A549 treated with DMSO at 1 μM for 4 hours (cell line): ENCODE measurements at places on chromosomes 12 and 14. TPM values are rescaled to one million over a fixed set of nuclear protein-coding genes. Genes with fewer than 3 reads are reported as not detected.

The INHBC gene
- not detected in 5 replicates for total RNA-seq

The TAS2R31 gene
- 0.09 to 0.22 TPM (median 0.16 TPM) in 4 of 5 replicates, not detected in the other for total RNA-seq

The ARHGDIB gene
- total RNA-seq, result 0.89 to 1.5 TPM (median 1.0 TPM) in 5 replicates

The MMP17 gene
- 10.6 to 15.8 TPM (median 12.6 TPM) in 5 replicates for total RNA-seq

The TXNDC16 gene
- total RNA-seq, result 0.82 to 1.9 TPM (median 1.2 TPM) in 5 replicates

The KRT4 gene
- total RNA-seq, result 2.7 to 4.0 TPM (median 3.3 TPM) in 5 replicates

The COA8 gene
- 45.5 to 54.4 TPM (median 50.7 TPM) in 5 replicates for total RNA-seq

The SLC17A8 gene
- total RNA-seq, result 0.05 TPM in 1 of 5 replicates, not detected in the others

The RSRC2 gene
- total RNA-seq, result 49.5 to 68.5 TPM (median 59.8 TPM) in 5 replicates

The MGP gene
- 0.15 TPM in 1 of 5 replicates, not detected in the others for total RNA-seq

The TMPRSS12 gene
- not detected in 5 replicates for total RNA-seq

The ACRBP gene
- 0.21 to 0.34 TPM (median 0.23 TPM) in 3 of 5 replicates, not detected in the others for total RNA-seq

The RIC8B gene
- total RNA-seq, result 9.3 to 12.7 TPM (median 10.6 TPM) in 5 replicates

The TPH2 gene
- not detected in 5 replicates for total RNA-seq

The BICD1 gene
- 16.6 to 22.2 TPM (median 19.8 TPM) in 5 replicates for total RNA-seq

The MAP1LC3B2 gene
- 1.1 to 2.2 TPM (median 1.5 TPM) in 5 replicates for total RNA-seq

The OTUB2 gene
- total RNA-seq, result 4.2 to 6.7 TPM (median 5.0 TPM) in 5 replicates

The RNASE8 gene
- not detected in 5 replicates for total RNA-seq

The CLEC9A gene
- not detected in 5 replicates for total RNA-seq

The CCDC198 gene
- 2.4 to 4.4 TPM (median 3.5 TPM) in 5 replicates for total RNA-seq

The ALX1 gene
- 5.4 to 7.1 TPM (median 6.1 TPM) in 5 replicates for total RNA-seq

The SAMD15 gene
- 2.2 to 2.8 TPM (median 2.4 TPM) in 5 replicates for total RNA-seq
